T-helper 17 cell (primary cell): ENCODE measurements at places on chromosomes 1 and 21. TPM values are rescaled to one million over a fixed set of nuclear protein-coding genes. Genes with fewer than 3 reads are reported as not detected.
A peak's percentile ranks its signal among the peaks of the same experiment; 100 is the strongest.

The LY9 gene
- 124 TPM for total RNA-seq

The RPTN gene
- not detected for total RNA-seq

GRCh38 chr1:30740251-30741238 is 17.0 kb downstream of the LAPTM5 start:
- H3K4me1 ChIP-seq: peaks cover 62% of the 10 kb centered on the region
- H3K27ac ChIP-seq: peak overlapping the region; percentile 100
- peaks cover 21% of the 10 kb centered on the region for H3K36me3 ChIP-seq
- peak overlapping the region; percentile 82 for H3K4me3 ChIP-seq
- DNase-seq: no peak
- H3K27me3 ChIP-seq: no peaks in the 10 kb centered on the region

The LCE1B gene
- total RNA-seq: not detected

GRCh38 chr1:101907264-101907663 is 89.5 kb downstream of the OLFM3 start:
- no peak overlapping the region for H3K27ac ChIP-seq
- H3K4me3 ChIP-seq: no peak overlapping the region
- no peaks in the 10 kb centered on the region for H3K4me1 ChIP-seq
- no peaks in the 10 kb centered on the region for H3K36me3 ChIP-seq
- H3K27me3 ChIP-seq: no peaks in the 10 kb centered on the region
- DNase-seq: no peak

The KRTAP19-7 gene
- total RNA-seq: not detected

DNA sequence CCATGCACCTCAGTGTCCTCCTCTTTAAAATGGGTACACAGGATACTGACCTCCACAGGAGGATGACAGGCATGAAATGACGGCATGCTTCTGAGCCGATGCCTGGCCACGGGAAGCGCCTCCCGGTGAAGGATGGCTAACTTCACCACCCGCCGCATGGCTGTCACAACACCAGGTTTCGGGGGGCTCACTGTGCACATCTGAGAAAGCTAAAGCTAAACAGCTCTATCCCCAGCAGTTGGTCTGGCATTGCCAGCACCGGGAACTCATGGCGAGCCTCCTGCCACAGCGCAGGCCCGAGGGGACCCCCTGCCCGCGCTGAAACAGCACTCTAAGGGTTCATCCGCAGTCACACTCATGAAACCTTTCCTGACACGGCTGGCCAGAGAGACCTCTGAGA is 16.0 kb downstream of the NPHP4 start:
- H3K27me3 ChIP-seq: no peaks in the 10 kb centered on the region
- no peak for DNase-seq
- no peak overlapping the region for H3K27ac ChIP-seq
- H3K4me3 ChIP-seq: no peak overlapping the region
- no peaks in the 10 kb centered on the region for H3K36me3 ChIP-seq

The CC2D1B gene
- total RNA-seq: 62.6 TPM

The AUNIP gene
- total RNA-seq: not detected

The RXFP4 gene
- total RNA-seq: not detected

The DNM3 gene
- total RNA-seq: 3.2 TPM
